ENCODE measurements at places on chromosomes 5 and 9.

GRCh38 chr5:169656125-169656901 is 19.2 kb downstream of the DOCK2 start:
- no peak for DNase-seq

DNA sequence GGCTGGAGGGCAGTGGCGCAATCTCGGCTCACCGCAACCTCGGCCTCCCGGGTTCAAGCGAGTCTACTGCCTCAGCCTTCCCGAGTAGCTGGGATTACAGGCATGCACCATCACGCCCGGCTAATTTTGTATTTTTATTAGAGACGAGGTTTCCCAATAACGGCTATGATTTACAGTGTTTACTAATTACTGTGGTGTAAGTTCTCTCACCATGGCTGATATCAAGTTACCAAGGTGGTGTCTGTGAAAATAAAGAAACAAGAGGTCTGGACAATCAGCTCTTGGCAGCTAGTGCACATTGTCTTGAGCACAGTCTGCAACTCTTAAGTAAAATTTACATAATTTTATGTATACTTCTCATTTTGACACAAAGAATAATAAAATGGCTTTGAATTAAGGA is 385.5 kb upstream of the COX7C start:
- DNase-seq = no peak

DNA sequence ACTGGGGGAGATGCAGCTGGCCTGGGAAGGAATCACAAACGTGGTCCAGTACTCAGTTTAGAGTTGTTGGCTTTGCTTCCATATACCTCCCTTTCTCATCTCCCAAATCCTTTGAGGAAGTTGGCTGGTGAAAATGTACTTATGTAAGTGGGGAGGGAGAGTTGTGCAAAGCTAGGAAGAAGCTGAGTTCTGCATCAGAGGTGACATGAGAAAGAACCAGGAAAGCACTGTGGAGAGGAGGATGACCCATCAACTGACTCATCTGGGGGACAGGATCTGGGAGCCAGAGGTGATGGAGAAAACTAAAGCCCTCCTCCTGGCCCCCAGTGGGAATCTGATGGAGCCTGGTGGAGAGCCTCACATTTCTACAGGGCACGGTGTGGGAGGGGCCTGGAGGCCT is 16.2 kb downstream of the KCNMB1 start:
- DNase-seq = no peak

GRCh38 chr9:22342491-22343217 is 104.0 kb upstream of the DMRTA1 start:
- no peak for DNase-seq

DNA sequence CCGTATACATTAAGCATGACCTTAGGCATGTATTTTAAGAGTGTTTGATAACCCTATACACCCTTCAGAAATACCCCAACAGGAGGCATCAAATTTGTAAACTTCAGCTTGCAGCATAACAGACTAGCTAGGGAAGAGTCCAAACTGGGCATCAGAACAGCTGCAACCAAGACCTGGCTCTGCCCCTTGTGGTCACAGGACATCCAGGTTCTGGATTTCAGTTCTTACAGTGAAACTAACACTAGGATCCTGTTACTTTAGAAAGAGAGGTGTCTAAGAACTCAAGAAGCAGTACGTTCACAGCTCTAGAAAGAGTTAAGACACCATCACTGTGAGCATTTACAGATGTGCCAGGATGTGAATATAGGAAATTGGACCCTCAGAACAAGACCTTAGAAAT is 229.8 kb downstream of the BNC2 start:
- DNase-seq = no peak

DNA sequence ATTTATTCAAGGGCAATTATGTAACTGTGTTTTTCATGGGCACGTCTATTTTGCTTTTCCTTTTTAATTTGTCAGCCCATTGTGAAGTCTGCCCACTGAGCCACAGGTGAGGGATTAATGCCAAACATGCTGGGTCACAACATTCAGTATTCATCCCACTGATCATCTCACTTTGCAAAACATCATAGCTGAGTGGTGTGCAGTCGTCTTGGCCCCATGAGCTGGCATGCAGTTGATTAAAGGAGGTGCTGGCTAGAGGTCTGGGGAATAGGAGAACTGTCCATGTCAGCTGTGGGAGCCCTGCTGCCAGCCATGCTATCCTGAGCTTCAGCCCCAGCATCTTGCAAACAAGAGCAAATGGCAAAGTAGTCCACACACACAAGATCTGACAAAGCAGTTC is 11.7 kb upstream of the ESM1 start:
- DNase-seq = no peak

- DNase-seq = no peak
These were observed 157.2 kb downstream of the ESM1 start for GRCh38 chr5:54828151-54828550.

- no peak for DNase-seq
These were observed 73.8 kb upstream of the SPINK5 start for GRCh38 chr5:147989994-147990393.

GRCh38 chr9:84791643-84792042 is 122.1 kb downstream of the NTRK2 start:
- DNase-seq = no peak

- DNase-seq = no peak
These were observed 41.5 kb upstream of the ANKH start for GRCh38 chr5:14913096-14913495.

DNA sequence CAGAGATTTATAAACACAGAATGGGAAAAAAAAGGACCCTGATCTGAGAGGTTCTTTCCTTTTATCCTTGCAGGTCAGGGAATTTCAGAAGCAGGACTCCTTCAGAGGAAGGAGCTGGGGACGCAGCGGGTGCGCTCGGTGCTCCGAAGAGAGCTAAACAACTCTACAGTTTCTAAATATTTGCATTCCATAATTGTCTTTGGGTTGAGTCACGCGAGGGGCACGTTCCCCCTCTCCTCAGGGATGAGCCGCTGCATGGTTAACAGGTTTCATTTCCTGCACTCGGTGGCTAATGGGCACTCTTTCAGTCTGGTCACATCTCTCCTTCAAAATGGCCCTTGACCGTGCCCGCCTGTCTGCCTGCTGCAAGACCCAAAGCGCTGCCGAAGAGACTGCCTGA is 165.0 kb upstream of the HMHB1 start:
- no peak for DNase-seq

DNA sequence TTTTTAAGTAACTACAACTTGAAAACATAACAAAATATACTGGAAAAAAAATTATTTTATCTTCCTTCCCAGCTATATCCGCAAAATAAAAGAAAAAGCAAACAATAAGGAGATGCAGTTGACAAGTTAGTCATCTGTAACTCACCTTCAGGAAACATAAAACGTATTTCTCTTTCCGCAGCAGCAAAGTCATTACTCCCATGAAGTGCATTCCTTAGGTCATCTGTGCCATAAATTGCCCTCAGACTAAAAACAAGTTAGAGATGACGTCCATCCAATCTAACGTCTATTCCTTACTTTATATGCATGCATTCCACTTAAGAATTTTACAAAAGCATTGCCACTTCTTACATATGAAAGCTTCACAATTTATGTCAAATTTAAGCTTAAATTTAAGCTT is 10.9 kb downstream of the NME5 start:
- DNase-seq = no peak

DNA sequence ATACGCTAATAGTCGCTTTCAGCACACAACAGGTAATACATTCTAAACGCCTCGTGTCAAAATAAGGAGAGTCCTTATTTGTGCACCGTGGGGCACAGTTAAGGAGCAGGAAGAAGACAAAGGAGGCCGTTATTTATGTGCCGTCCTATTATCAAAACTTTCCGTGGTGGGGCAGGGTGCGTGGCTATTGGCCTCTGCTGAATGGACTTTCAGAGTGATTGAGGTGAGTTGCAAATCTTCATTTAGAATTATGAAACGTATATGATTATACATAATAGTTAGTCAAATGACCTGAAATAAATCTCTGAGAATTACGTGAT is 833 bp downstream of the C5orf24 start:
- no peak for DNase-seq

DNA sequence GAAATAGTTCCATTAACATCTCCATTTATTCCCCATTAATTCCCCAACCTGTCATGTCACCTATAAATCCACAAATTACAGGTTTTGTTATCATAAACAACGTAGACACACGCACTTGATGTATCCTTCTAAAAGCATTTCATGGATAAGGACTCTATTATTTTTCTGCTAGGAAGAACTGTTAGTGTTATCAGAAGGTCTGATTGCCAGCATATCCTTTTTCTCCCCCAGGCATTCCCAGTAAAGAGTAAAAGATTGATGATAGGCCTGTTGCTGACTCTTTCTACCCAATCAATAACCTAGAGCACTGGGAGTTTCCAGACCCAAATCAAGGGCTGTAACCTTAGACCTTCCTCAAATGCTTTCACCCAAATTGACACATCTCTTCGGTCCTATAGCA is 60.8 kb downstream of the RFK start:
- no peak for DNase-seq

DNA sequence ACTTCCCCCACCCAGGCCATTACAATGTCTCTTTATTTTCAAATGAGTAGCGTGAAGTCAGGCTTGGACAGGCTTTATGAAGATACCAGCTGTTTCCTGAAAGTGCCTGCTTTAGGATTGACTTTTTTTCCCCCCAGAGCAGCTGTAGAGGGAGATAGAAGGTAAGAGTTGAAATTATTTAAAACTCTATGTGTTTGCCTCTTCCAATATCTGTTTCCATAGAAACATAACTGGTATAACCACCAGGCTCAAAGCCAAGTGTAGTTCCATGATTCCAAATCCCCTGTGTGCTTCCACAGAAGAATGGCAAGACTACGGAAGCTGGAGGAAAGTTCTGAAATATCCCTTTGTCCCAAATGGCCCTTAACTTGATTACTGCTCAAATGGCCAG is 87.4 kb upstream of the TBC1D2 start:
- DNase-seq = no peak

GRCh38 chr5:109252731-109253130 is 157.0 kb downstream of the PJA2 start:
- no peak for DNase-seq

DNA sequence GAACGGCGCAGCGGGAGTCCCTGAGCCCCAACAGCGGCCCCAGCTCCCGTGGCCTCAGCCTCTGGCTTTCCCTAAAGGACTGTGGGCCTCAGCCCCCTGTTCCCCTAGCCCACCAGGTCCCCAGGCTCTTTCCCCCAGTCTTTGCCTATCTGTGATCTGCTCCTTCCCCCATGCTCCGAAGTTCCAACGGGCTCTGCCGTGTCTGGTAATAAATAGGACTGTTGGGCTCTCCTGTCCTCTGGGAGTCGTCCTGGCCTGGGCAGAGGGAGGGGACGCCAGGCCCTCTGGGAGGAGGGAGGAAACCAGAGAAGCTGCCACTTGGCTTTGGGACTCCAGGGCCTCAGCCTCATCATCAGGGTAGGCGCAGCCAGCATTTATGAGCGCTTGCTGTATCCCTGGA is 28.1 kb downstream of the ADGRD2 start:
- no peak for DNase-seq

- no peak for DNase-seq
These were observed 174.8 kb downstream of the ACTL7B start for GRCh38 chr9:108680946-108681345.

- DNase-seq = no peak
These were observed 294.1 kb upstream of the CD180 start for GRCh38 chr5:67490543-67491321.

- no peak for DNase-seq
These were observed 26.3 kb downstream of the AHRR start for GRCh38 chr5:347712-348284.

DNA sequence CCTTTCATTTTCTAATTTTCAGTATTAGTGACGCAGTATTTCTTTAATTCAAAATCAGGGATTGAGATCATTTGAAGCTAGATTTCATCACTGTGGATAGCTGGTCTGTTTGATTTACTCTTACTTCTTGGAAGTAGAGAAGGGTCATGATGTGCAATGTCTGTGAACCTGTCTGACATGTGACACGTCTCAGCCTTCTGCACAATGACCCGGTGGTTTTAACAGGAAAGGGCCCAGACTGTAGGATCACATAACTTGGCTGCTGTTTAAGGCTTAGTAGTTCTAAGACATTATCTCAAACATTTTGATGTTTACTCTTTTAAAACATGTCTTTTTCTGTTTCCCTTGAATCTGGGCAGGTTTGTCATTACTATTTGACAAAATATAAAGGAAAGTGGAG is 823.3 kb upstream of the NUDT12 start:
- DNase-seq = no peak

DNA sequence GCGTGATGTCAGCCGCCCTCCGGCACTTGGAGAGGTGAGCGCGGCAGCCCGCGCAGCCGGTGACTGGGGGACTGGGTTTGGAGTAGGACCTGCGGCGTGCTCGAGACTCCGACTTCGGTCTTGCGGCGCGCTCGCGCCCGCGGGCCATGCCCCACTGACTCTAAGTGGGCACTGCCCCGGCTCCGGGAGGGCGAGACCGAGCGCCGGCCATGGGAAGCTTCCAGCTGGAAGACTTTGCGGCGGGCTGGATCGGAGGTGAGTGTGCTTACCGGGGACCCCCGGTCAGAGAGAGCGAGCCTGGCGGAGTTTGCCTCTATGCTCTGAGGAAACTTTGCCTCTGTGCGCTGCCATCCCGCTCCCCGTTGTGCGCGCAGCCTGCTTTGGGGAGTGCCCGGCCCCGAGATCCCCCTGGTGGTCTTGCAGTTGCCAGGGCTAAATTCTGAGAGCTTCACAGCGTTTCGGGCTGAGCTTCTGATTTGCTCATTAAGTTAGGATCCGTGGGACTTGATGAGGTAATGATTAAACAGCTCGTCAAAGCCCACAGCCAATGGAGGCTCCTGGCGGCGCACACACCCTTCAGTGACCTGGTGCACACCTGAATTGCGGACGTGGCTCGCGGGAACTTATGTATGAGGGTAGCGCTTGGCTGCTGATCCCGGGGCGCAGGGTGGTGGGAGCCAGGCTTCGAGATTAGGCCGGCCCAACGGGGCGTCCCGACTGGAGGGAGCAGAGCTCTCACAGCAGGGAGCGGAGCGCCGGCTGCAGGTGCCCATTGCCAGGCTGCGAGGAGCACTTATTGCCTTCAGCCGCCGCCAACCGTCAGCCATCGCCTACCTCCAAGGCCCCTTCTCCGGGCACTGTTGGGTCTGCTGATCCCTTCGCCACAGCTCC is at the start of gene SLC25A48:
TSS of gene SLC25A48 (plus strand) at position 25 of the 891 bp plus-strand sequence. CDS start at position 210, 185 bp downstream.
- no peak for DNase-seq

DNA sequence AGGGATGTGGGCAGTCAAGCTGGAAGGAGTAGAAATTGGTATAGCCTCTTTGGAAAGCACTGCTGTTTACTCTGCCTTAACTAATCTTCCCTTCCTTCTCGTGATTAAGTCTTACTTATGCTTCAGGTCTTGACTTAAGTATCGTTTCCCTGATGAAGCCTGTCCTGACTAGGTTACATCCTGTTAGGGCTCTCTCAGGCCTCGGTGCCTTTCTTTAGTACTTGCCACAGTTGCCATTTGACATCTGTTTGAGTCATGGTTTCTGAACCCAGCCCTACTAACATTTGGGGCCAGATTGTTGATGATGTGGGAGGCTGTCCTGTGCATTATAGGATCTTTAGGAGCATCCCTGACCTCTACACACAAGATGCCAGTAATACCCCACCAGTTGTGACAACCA is 94.4 kb downstream of the GAPVD1 start:
- DNase-seq = no peak

DNA sequence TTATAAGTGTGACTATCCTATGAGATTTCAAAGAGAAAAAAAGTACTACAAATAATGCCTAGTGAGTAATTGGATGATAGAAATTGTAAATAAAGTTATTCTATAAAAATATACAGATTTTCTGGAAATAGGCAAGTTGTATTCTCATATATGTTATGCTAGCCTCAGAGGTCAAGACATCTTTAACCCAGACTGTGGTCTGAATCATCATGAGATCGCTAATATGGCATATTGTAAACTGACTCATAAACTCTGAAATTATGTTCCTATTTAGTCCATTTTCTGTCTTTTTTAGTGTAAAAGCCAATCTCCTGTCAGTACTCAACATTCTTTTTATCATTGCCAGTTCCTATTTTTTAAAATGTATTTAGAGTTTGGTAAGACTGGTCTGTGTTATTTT is 14.2 kb downstream of the LOX start:
- no peak for DNase-seq

Measured in Panc1 (cell line).